Stimulated activated CD8-positive, alpha-beta memory T cell treated with anti-CD3 and anti-CD28 coated beads, Interleukin-15, amount 100 ng/mL, for 4 hours (primary cell): ENCODE measurements at places on chromosomes 12 and 14.

DNA sequence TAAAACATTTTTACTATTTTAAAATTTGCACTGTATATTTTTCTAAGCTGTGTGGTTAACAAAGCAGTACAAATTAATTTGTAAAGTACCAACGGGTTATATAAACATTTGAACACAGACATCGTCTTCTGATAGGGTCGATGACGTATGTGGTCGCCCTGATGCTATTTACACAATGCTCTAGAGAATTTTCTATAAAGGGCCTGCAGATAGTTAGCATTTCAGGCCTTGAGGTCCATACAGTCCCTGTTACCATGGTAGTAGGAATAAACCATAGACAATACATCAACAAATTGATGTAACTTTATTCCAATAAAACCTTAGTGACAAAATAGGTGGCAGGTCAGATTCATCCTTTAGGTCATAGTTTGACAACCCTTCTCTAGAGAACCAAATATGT lies 25.7 kb upstream of the PDZRN4 start:
- no peak for DNase-seq

GRCh38 chr12:46800160-46800559 lies 25.6 kb downstream of the SLC38A4 start:
- DNase-seq, result no peak

DNA sequence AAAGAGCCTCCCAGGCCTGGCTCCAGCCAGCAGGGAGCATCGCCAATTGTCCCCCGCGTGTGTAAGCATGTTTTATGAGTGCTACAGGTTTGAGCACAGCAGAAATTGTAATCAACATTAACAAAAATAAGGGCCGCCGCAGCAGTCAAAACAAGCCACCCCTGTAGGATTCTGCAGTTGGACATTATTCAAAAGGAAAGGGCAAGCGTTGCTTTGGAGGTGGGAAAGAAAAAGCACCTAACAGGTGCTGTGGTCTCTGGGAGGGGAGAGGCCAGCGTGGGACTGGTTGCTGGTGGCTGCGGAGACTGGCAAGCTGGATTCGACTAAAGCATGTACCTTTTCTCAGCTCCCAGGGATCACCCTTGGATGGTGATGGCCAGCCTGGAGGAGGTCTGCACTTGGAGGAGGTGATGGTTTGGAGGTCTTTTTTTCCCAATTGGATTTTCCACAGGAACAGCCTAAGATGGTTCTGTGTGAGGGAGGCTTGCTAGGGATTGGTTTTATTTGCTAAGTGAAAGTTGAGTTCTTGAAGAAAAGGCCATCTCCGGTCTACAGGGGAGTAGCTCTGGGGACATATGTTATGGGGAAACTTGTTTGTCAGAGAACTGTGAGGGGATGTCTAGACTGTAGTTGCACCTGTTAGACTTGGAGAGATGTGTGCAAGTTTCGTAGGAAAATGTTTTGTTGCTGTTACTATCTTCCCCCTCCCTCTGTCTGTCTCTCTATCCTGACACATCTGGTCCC lies 2.0 kb downstream of the DYRK2 start:
- no peak for DNase-seq

- no peak for DNase-seq
These were observed 472.7 kb upstream of the FLRT2 start for GRCh38 chr14:85057221-85057620.

DNA sequence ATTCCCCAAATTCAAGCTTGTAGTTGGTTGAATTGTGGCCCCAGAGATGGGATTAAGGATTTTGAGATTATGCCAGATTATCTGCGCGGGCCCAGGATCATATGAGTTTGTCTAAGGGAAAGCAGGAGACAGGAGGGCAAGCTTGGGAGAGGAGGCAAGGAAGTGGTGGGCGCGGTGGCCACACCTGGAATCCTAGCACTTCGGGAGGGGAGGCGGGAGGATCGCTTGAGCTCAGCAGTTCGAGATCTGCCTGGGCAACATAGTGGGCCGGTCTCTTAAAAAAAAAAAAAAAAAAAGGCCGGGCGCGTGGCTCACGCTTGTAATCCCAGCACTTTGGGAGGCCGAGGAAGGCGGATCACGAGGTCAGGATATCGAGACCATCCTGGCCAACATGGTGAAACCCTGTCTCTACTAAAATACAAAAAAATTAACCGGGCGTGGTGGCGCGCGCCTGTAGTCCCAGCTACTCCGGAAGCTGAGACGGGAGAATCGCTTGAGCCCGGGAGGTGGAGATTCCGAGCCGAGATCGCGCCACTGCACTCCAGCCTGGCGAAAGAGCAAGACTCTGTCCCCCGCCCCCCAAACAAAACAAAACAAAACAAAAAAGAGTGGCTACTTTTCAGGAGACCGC lies 881 bp upstream of the PUS1 start:
- DNase-seq, result no peak

DNA sequence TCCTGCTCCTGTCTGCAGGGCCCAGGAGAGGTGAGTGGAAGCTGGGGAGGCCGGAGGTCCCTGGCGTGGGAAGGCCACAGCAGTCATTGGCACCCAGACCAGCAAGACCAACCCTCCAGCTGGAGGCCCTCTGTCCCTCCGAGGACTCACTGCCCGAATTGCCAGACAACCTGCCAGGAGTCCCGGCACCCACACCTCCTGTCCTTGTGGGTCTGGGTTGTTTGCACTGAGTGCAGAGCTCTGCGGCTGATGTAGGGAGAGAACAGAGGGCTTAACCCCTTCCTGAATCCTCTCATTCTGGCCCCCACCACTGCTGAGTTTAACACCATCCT lies 204.9 kb downstream of the KIF26A start:
- no peak for DNase-seq

DNA sequence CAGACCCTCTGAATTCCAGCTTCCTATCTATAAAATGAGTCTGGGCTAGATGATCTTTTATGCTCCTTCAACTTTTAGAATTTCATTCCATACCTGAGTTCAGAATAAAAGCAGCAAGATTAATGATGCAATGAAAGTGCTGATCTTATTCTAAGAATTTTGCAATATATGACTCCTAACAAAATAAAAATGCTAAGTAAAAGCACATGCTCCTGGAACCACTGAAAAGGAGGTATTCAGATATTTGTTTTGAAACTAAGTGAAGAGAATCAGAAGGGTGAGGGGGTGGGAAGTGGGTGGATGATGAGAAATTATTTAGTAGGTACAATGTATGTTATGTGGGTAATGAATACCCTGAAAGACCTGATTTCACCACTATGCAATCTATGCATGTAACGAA lies 216.6 kb downstream of the PTPRO start:
- no peak for DNase-seq
